ENCODE measurements at places on chromosomes 5 and 9. TPM values are rescaled to one million over a fixed set of nuclear protein-coding genes. Genes with fewer than 3 reads are reported as not detected.

Gene TXNDC8
- not detected for total RNA-seq

Gene IFNB1
- total RNA-seq = not detected

Gene LRRC19
- total RNA-seq = not detected

Gene EQTN
- total RNA-seq = not detected

Gene MARCHF6
- total RNA-seq = 34.5 TPM

Gene IL13
- not detected for total RNA-seq

All from dermis microvascular lymphatic vessel endothelial cell (primary cell).